Fibroblast of the aortic adventitia (primary cell): ENCODE measurements at places on chromosomes 3 and 15. TPM values are rescaled to one million over a fixed set of nuclear protein-coding genes. Genes with fewer than 3 reads are reported as not detected.

The TGM4 gene
- not detected in 2 replicates for total RNA-seq

DNA sequence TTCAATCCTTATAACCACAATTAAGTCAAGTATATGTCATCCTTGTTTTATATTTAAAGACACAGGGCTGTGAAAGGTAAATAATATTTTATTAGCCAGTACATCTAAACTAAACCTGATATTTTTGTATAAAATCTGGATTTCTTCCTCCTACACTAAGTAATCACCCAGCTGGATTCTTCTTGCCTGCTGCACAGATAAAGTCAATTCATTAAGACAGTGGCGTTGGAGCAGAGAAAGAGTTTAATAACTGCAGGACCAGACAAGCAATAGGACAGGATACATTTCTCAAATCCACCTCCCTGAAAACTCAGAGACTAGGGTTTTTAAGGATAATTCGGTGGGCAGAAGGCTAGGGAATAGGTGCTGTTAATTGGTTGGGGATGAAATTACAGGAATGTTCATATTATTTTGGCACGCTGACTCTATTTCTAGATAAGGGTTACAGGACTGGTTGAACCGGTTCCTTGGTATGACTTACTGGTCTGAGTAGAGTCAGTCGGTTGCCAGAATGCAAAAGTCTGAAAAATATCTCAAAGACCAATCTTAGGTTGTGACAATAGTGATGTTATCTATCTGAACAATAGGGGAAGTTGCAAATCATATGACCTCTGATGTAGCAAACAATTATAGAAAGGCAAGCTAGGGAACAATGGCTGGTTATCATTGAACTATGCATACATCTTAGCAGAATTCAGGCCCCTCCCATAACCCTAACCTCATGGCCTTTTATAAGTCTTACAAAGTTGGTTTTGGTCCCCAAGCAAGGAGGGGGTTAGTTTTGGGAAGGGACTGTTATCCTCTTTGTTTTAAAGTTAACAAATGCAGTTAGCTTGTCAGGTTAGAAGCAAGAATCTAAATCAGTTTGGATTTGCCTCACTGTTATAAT is 244.8 kb downstream of the ALCAM start:
- DNase-seq = peak; percentile 6

DNA sequence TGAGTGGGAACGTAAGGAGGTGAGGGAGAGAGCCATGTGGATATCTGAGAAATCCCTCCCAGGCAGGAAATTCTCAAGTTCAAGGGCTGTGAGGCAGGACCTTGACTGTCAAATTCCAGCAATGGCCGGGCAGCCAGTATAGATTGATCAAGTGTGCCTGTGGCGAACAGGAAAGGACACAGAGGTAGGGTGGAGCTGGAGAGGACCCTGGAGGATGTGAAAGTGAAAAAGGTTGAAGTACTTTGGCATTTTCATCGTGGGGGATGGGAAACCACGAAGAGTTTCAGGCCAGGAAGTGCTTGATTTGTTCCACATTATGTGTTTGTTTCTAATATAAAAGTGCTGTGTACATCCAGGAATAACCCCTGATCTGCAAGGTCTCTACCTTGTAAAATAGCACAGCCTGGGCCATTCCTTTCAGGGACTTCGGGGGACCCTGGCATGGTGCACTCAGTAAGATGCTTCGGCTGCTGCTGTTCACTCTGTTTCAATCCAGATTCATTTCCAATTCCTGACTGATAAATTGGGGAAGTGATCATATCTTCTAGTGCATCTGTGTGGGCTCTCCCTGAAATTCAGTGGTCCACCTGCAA is 156.6 kb downstream of the MCTP2 start:
- no peak for DNase-seq

DNA sequence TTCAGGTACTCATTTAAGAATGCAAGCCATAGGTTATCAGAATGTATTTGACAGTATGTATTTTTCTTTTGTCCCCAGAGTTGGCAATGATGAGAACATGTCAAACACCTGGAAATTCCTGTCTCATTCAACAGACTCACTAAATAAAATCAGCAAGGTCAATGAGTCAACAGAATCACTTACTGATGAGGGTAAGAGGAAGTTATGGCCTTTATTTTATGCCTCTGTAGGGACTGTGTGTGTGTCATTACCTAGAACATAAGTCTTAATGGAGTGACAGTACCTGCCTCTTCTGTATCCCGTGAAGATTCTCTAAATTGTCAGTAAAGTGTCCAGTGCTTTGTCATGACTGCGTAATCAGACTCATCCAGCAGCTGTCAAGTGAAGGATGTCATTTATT is 77.5 kb downstream of the KLHL25 start:
- DNase-seq = no peak
